Stimulated activated CD4-positive, alpha-beta T cell treated with anti-CD3 and anti-CD28 coated beads, Interleukin-1b, Interleukin-23, amount 100 ng/mL, for 24 hours (primary cell): ENCODE measurements at places on chromosomes 16 and 17.

DNA sequence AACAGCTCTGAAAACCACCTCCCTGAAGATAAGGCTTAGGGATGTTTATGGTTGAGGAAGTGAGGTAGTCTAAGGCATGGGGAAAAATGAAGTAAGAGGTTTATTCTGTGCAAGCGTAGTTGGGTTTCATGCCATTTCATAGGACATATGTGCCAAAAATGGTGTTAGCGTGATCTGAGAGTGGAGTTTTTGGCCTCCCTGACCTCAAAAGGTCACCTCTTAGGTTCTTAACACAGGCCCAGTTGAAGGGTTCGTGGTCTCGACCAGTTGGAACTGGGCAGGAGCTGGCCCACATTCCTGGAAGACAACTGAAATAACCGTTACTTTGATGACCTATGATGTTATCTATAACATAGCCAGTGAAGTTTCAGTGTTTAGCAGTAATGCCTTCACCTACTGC lies 57.0 kb downstream of the MRTFB start:
- DNase-seq = no peak

DNA sequence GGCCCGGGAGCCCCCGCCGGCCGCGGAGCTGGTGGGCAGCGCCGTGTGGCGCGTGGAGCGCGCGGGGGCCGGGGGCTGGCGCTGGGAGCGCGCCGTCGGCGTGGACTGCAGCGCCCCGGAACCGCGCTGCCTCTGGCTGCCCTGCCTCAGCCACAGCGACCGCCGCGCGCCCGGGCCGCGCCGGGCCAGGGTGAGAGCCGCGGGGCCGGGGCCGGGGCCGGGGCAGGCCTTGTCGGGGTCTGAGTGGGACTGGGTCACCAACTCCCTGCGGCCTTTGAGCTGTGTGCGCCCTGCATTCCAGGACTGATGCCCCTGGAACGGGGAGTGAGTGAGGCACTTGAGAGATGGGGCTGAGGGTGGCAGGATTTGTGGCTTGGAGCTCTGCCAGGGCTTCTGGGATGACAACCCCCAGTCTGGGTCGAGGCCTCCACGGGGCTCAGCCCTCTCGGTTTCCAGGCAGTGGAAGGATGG lies 25.7 kb downstream of the ARHGAP23 start:
- no peak for DNase-seq

DNA sequence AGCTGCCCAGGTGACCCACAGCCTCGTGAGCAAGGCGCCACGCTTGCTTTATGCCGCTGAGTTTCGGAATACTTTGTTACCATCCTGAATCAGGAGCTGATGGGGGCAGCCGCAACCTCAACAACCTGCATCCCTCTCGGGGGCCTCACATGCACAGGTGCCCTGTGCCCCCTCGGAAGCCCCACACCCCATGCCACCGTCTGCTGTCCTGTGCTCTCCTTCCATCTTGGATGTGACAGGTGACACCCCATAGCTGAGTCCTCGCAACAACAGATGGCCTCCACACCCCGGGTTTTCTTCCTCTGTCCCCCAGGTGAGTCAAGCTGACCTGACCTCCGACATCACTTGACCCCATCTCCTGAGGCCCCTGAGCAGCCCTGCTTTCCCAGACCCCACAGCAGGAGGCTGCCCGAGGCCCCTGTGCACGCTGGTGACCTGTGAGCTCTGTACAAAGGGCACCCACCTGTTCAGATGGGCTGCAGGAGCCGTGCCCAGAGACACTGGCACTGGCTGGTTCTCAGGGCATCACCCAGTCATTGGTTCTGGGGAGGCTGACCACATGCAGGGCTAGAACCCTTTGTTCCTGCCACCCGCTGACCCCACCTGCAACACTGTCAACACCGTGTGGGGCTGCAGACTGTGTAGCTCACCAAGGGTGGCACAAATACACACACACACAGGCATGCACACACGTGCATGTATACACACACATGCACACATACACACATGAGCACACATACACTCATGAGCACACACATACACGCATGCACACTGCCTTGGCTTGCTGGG lies 57.7 kb downstream of the RMI2 start:
- no peak for DNase-seq

GRCh38 chr16:75043175-75043895 lies 44.5 kb downstream of the ZNRF1 start:
- DNase-seq = no peak

GRCh38 chr17:68684949-68685357 lies 83.8 kb upstream of the FAM20A start:
- DNase-seq = no peak

DNA sequence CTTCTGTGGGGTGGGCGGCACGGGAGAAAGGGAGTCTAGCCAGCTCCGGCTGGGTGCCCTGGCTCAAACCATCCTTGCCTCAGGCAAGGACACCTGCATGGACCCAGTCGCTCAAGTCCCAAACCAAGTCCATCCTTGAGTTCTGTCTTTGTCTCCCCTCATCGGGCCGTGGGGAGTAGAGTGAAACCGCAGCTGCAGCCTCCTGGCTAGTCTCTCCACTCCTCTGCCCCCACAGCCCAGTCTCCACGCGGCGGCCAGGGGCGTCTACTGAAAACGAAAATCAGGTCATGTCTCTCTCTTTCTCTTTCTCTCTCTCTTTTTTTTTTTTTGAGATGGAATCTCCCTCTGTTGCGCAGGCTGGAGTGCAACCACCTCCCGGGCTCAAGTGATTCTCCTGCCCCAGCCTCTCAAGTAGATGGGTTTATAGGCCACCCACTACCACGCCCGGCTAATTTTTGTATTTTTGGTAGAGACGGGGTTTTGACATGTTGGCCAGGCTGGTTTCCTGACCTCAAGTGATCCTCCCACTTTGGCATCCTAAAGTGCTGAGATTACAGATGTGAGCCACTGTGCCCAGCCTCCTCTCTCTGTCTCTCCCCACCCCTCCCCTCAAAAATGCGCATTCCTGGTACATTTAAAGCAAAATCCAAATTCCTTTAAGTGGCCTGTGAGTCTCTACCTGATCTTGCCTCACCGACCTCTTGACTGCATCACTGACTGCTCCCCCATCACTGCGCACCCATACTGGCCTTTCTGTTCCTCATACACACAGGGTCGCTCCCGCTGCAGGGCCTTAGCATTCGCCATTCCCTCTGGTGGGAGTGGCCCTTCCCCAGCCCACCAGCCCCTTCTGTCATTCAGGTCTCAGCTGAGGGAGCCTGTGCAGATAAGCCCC lies 17.7 kb upstream of the RMI2 start:
- DNase-seq = no peak

- DNase-seq = no peak
Observed at GRCh38 chr16:46607529-46607928, 13.7 kb downstream of the SHCBP1 start.

- no peak for DNase-seq
Observed at GRCh38 chr17:81575836-81576235, 23.7 kb upstream of the FAAP100 start.

DNA sequence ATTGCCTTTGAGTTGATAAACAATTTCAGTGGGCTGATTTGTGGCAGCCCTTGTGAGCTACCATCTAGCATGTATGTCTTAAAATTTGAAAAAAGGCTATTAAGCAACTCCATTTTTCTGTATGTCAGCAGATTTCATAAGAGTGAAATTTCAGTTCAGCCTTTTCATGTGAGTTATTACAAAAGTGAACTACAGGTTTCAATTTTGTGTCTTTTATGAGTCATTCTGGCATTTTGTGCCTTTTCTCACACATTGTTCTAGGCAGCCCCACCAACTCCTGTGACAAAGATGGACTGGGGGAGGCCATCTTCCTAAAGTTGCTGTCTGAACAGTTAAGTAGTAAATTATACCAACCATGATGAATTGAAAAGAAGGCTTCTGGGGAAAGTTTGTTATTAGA lies 52.1 kb downstream of the USP10 start:
- no peak for DNase-seq

DNA sequence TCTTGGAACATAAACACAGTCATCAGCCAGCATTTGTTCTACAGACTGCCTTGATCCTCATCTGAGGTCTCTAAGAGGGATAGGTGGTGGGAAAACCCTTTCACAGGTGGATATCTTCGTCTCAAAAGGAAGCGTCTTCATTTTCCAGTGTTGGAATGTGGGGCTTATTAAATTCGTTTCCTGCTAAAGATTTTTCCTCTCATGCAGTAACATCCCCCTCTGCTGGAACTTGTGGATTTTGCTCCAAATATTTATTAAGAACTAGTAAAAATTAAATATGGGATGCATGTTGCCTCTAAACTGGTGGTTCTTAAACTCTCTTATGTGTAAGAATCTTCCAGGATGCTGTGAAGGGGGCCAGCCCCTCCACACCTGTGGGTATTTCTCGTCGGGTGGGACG lies 20.1 kb upstream of the MLYCD start:
- no peak for DNase-seq

DNA sequence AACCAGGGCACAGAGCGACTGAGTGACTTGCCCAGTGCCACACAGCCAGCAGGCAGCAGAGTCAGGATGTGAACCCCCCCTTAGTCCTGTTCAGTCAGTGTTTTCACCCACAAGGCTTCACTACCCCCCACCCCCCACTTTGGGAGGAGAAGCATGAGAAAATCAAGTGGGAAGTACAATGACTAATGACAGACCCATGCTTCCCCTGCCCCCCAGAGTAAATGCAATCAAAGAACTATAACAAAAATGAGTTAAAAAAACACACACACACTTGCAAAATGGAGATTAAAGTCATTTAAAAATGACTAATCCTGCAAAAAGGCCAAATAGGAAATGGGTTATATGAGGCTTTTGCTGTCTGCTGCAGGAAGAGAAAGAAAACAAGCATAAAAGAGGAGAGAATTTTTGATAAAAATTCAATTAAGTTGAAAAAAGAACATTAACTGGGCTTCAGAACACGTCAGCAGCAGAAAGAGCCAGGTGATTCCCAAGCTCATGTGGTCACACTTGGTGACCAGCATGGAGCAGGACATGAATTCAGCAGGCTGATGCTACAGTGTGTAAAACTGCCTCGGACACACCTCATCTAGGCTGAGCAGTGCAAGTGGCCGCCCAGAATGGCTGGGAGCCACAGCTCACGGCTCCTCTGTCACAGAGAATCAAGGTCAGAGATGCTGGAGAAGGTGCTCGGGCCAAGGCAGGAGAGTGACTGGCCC lies 212.3 kb downstream of the ZNF423 start:
- DNase-seq = no peak

GRCh38 chr17:69424287-69425041 lies 10.0 kb downstream of the MAP2K6 start:
- DNase-seq = no peak

GRCh38 chr17:45146890-45147580 lies 1.2 kb upstream of the HEXIM1 start:
- no peak for DNase-seq

DNA sequence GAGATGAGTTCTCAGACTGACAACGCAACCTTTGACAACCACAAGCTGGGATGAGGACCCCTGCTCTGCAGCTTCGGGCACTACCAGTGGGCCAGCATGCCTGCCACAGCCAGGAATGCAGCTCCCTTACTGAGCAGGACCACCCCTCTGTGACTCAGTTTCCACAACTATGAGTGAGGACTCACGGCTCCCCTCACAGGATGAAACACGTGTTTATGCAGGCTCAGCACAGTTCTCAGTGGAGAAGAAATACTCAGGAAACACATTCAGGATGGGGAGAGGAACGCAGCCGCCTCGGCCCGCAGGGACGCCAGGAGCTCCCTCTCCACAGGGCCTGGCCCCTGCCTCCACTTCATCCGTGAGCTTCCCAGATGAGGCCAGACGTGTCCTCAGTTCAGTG lies 14.1 kb downstream of the DNASE1 start:
- DNase-seq = no peak

GRCh38 chr17:57501016-57501415 lies 244.1 kb downstream of the CCDC182 start:
- DNase-seq = no peak

- no peak for DNase-seq
Observed at GRCh38 chr17:16037636-16038035, 38.0 kb downstream of the TTC19 start.

DNA sequence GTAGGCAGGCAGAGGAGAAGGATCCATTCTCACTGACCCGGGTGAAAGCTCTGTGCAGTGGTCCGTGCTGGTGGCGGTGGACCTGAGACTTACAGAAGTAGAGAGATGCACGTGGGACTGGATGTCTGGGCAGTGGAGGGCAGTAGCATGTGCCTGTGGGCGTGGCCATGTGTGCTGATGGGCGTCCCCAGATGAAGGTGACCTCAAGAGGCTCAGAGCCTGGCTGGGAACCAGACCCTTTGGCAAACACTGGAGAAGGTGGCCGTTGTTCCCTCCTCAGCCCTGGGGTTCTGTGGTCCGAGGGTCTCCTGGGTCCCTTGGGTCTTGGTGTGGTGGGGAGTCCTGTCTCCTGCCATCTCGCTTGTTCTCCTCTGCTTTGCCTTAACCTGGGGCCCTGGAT lies 15.6 kb downstream of the WSCD1 start:
- no peak for DNase-seq

GRCh38 chr17:79836972-79837887 lies 2.0 kb downstream of the CBX4 start:
- DNase-seq = no peak

- DNase-seq = no peak
Observed at GRCh38 chr16:48622456-48623303, 12.7 kb upstream of the N4BP1 start.

- no peak for DNase-seq
Observed at GRCh38 chr16:67781565-67781921, 24.8 kb downstream of the RANBP10 start.

- no peak for DNase-seq
Observed at GRCh38 chr16:88909431-88910210, 43.2 kb upstream of the PABPN1L start.

- no peak for DNase-seq
Observed at GRCh38 chr17:81384929-81385319, 10.3 kb upstream of the BAHCC1 start.

GRCh38 chr16:10168258-10168657 lies 14.0 kb downstream of the GRIN2A start:
- DNase-seq = no peak

GRCh38 chr16:49061137-49061714 lies 220.4 kb downstream of the CBLN1 start:
- DNase-seq = no peak

DNA sequence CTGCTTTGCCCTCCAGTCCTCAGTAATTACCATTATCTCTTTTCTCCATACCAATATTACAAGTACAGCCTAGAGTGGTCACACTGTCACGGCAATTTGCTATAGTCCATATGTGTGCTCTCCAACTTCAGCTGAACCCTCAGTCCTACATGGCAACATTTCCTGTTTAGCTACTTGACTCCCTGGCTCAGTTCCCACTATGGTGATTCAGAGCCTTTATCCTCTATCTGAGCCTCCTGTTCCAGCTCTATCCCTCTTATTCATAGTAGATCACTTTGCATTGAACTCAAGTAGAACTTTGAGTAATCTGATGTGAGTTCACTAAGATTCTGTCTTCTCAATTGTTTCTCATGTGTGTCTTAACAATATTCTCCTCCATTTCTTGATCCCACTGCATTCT lies 43.7 kb upstream of the GOSR1 start:
- no peak for DNase-seq

GRCh38 chr17:3222505-3222904 lies 15.0 kb downstream of the OR1A1 start:
- no peak for DNase-seq

DNA sequence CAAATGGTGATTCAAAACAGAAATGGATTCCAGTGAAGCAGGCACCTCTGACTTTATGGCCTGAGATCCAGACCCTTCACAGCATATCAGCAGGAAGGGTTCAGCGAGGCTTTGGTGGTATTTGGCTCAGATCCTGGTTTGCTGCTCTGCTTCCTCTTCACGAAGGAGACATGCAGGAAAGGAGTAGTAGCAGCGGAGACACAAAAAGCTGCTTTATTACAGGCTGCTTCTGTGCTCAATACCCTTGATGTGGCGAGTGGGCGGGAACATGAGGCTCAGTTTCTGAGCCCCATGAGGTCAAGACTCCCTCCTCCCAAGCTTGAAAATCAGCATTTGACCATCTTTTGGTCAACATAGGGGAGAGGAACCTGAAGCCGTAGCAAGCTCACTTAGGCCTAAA lies 213.3 kb upstream of the AXIN2 start:
- DNase-seq = no peak
